ENCODE measurements at places on chromosomes 13 and 19.

GRCh38 chr19:679418-680286, 3.5 kb downstream of the FSTL3 start:
- DNase-seq, result no peak

- DNase-seq, result no peak
These were observed 35.9 kb downstream of the ZNF627 start for GRCh38 chr19:11633223-11633622.

DNA sequence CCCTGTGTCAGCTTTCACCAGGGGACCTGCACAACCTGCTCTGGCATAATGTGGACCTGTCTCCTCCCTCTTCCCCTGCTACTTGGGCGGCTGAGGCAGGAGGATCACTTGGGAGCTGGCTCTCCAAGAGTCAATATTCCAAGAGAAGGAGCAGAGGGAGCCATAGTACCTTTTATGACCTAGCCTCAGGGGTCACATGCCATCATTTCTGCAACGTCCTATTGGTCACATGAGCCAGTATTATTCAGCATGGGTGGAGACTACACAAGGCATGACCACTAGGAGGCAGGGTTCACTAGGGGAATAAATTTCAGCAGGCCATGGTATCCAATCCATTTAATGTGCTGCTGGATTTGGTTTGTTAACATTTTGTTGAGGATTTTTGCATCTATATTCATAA, 12.0 kb upstream of the SHFL start:
- DNase-seq, result no peak

GRCh38 chr19:10983026-10983425, 22.2 kb downstream of the SMARCA4 start:
- no peak for DNase-seq

DNA sequence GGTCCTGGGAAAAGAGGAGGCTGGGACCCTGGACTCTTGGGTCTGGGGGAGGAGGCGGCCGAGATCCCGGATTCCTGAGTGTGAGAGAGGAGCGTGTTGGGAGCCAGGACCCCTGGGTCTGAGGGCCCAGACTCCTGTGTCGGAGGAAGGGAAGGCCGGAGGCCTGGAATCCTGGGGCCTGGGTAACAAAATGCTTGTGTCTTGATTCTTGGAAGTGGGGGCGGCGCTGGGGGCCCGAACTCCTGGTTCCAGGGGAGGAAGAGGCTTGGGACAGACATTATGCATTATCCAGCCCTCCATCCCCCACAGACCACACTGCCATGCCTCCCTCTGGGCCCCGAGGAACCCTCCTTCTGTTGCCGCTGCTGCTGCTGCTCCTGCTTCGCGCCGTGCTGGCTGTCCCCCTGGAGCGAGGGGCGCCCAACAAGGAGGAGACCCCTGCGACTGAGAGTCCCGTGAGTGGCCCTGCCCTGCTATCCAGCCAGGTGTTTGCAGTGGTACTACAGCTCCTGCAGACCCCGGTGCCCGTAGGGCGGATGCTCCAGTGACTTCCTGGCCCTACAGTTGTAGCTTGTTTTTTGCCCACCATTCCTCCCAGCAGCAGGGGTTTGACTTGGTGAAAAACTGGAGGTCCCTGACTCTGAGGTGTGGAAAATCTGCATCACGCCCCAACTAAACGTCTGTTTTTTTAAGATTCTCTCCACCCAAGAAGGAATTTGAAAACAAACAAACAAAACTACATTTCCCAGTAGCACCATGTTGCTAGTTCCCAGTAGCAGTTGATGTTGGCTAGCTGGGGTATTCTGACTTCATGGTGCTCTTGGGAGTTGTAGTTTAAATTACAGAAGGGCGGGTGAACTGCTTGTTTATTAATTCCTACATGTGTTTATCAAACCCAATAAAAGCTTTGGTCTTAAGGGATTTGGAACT, 630 bp downstream of the NUCB1 start:
- no peak for DNase-seq

GRCh38 chr13:72808917-72809500, 27.1 kb downstream of the PIBF1 start:
- DNase-seq, result no peak

- DNase-seq, result no peak
These were observed 486 bp downstream of the ZNF808 start for GRCh38 chr19:52527956-52528351.

DNA sequence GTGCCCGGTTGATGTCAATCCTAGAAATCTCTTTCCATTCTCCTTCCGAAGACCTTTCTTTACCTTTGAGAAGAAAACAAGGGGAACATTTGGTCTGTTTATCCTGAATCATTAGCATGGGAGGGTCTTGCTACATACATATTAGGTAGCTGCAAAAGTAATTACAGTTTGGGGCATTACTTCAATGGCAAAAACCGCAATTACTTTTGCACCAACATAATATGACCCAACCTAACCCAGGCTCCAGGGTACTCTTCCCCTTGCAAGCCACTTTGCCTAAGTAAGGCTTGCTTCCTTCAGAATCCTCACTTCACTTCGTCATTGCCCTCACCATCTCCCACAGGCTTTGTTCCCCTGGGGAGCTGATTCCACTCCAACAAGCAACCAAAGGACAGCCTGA, 662.7 kb downstream of the DIAPH3 start:
- no peak for DNase-seq

- DNase-seq, result no peak
These were observed 91.9 kb downstream of the TRPC4 start for GRCh38 chr13:37777676-37778075.

- DNase-seq, result no peak
These were observed 19.3 kb downstream of the GADD45B start for GRCh38 chr19:2495130-2495641.

GRCh38 chr19:18205200-18205892, 1.5 kb upstream of the RAB3A start:
- peak; percentile 42 for DNase-seq

- DNase-seq, result no peak
These were observed 159.5 kb upstream of the SOX1 start for GRCh38 chr13:111907341-111907880.

GRCh38 chr19:8449830-8450229, 5.1 kb downstream of the HNRNPM start:
- no peak for DNase-seq

DNA sequence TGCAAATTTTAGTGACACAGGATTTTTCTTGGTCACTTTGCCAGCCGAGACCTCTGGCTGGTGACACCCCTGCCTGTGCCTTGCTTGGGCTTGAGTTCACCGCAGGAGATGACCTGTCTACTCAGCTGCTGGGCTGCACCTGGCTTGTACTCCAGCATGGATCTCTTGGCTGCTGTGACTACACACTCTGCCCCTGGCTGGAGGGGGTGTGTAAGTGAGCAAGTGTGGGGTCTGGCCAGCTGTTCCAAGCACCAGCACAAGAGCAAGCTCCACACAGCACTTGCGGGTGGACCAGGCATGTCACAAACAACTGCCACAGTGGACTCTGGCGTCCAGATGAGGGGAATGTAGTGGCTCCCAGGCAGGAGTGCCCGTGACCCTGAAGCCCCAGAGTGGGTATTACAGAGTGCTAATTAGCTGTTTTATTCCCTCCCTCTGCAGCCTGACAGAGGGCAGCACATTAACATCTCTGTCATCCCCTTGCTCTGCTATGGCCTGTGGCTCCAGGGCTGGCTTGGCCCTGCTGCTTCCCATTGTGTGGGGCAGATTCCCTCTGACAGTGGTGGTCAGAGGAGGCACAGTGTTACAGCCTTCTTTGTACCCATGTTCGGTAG, 1387.2 kb downstream of the OLFM4 start:
- no peak for DNase-seq

DNA sequence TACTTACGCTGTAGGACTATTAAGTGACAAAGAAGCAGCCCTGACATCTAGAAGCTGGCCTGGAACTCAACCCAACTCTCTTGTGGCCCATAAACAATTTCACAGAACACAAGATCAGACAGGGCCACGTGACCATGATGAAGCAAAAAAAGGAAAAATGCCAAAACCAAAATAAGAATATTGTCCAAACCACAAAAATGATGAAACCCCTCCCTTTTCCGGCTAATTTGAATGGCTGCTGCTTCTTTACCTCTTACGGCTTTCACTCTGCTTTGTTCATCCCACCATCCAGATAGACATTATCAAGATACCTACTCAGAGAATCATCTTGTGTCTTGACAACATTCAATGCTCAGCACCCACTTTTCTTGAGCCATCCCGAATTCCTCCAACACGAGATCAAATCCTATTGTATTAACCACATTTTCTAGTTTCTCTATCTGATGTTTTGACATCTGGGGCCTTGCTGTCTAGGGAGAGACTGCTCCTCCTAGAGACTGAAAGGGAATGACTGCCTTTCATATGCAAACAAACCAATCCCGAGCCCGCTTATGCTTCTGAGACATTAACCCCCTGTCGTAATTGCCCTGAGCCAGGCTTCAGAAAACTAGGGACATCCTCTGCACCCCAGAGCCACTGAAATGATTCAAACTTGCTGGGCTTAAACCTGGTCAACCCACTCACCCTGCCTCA, 186.3 kb downstream of the TDRD3 start:
- no peak for DNase-seq

DNA sequence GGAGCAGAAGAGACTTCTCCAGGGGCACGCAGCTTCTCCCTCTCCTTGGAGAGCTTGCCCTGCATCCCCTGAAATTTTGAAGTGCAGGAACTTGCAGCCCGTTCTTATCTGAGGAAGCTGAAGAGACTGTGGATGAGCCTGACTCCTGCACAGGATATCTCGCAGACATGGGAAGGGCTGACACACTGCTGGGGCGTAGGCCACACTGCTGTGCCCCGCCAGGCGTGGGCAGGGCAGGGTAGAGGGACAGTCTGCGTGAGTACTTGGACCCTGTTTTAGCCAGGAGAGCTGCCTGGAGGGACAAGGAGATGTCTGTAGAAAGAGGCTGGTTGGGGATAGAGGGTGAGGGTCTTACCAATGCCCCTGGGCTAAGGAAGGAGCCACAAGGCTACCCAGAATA, 353.7 kb upstream of the NBEA start:
- no peak for DNase-seq

GRCh38 chr13:98144027-98144741, 1.3 kb downstream of the FARP1 start:
- no peak for DNase-seq

GRCh38 chr13:28574617-28575142, 79.8 kb upstream of the FLT1 start:
- DNase-seq, result no peak

GRCh38 chr13:50511877-50512341, 331.6 kb downstream of the DLEU7 start:
- no peak for DNase-seq

DNA sequence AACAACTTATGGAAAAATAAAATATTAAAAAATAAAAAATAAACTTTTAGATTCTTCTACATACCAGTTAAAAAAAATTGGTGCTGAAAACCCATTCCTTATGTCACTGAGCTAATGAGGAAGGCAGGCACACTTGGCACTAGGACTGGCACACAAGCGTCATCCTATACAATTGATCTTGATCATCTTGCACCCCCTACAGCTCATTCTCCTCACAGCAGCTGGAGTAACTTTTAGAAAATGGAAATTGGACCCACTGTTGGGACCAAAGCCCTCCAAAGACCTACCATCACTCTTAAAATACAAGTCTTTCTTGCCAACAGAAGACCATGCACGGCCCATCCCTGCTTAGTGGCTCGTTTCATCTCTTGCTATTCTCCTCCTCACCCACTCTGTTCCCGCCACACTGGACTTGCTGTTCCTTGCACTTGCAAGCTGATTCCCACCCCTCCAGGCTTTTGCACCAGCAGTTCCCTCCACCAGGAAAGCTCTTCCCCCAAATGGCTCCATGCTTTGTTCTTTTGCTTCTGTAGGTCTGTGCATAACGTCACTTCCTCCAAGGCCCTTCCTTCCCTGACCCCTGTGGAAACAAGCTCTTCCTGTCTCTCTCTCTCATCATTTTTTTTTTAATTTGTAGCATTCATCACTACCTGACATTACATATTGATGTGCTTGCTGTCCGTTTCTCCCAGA, 11.6 kb downstream of the CTU1 start:
- DNase-seq, result no peak

- DNase-seq, result no peak
These were observed 5.0 kb downstream of the MVB12A start for GRCh38 chr19:17424743-17425365.

DNA sequence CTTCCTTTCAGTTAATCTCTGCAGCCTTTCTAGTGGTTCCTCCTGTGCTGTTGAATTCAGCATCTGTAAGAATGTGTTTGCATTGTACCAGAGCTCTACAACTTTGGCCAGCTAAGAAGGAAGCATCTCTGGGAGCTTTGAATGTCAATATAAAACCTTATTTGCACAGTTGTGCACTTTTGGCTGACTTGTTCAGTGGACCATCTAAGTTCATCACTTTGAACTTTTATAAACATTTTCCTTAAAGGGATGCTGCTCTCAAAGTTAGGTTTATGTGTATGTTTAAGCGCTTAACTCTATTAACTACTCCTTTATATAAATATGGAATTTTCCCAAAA, 15.6 kb downstream of the POLR1D start:
- DNase-seq, result no peak

DNA sequence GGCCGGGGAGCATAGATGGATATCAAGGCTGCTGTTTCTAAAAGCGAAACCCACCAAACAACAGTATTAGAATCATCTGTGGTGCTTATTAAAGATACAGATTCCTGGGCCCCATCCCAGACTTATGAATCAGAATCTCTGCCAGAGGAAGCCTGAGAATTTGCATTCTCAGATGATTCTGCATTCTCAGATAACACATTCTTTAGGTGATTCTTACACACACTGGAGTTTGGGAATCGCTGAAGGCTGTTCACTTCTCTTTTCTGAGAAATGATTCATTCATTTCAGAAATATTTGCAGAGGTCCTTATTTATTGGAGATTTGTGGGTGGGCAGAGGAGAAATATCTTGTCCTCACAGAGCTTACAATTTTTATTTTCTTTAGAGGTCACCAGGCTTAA, 24.4 kb downstream of the ALOX5AP start:
- no peak for DNase-seq

- no peak for DNase-seq
These were observed 14.7 kb downstream of the CDX2 start for GRCh38 chr13:27954406-27954851.

Measured in activated CD4-positive, alpha-beta T cell treated with anti-CD3 and anti-CD28 coated beads for 1 hour (primary cell).